ENCODE measurements at places on chromosomes 13 and 19. TPM values are rescaled to one million over a fixed set of nuclear protein-coding genes. Genes with fewer than 3 reads are reported as not detected.
A peak's percentile ranks its signal among the peaks of the same experiment; 100 is the strongest.

The NLRP11 gene
- total RNA-seq = not detected

The TEX29 gene
- total RNA-seq = not detected

The ZNF723 gene
- total RNA-seq = not detected

DNA sequence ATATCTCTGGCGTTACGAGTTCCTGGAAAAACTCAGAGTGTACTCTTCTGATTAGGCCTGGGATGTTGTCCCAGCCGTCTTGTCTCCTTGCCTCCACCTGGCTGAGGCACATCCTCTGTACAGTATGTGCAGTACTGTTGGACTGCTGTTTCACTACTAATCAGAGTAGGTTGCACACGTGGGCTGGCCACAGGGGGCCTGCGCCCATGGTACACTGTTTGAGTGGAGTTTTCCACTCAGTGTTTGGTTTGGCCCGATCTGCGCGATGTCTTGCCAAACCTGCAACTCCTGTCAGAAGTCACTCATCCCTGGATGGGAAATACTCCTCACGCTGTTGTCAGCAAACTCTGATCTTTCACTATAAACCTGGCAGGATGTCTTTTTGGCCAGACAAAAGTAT lies 189.6 kb upstream of the CSNK1A1L start:
- no peak for DNase-seq
- no peaks in the 10 kb centered on the region for H3K4me1 ChIP-seq
- peak overlapping the region; percentile 43 for H3K27ac ChIP-seq
- H3K27me3 ChIP-seq = no peaks in the 10 kb centered on the region
- no peak overlapping the region for H3K4me3 ChIP-seq

DNA sequence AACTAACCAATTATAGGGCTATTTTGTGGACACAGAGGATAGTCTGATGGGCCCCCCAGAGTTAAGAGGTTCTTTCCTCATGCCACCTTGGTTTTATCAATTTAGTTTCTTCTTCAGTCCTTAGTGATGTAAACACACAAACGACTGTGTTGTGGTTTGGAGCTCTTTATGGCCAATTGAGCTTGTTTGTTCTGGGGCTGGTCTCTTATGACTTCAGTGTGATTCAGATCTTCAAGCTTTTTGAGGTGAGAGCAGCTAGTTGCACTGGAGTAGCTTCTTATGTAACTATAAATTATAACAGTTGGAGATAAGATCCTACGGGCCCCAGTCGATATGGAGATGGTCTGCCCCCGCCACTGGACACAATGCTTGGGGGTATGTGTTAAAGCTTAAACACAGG lies 22.0 kb upstream of the GJB6 start:
- H3K36me3 ChIP-seq = no peaks in the 10 kb centered on the region
- H3K4me3 ChIP-seq = no peak overlapping the region
- no peaks in the 10 kb centered on the region for H3K27me3 ChIP-seq
- H3K27ac ChIP-seq = no peak overlapping the region
- no peaks in the 10 kb centered on the region for H3K4me1 ChIP-seq

- H3K4me1 ChIP-seq = no peaks in the 10 kb centered on the region
- H3K27me3 ChIP-seq = no peaks in the 10 kb centered on the region
- H3K27ac ChIP-seq = no peak overlapping the region
- no peaks in the 10 kb centered on the region for H3K36me3 ChIP-seq
Measured at GRCh38 chr13:51714663-51715168, 89.2 kb downstream of the DHRS12 start.

- H3K4me3 ChIP-seq = no peak overlapping the region
- H3K27me3 ChIP-seq = no peaks in the 10 kb centered on the region
- peaks cover 11% of the 10 kb centered on the region for H3K4me1 ChIP-seq
- no peak for DNase-seq
Measured at GRCh38 chr13:41746259-41746658, 214.7 kb downstream of the VWA8 start.

GRCh38 chr19:29741776-29742175 lies 26.7 kb upstream of the C19orf12 start:
- no peaks in the 10 kb centered on the region for H3K4me1 ChIP-seq
- H3K36me3 ChIP-seq = no peaks in the 10 kb centered on the region
- H3K27ac ChIP-seq = no peak overlapping the region
- no peak for DNase-seq

GRCh38 chr13:59299584-59299983 lies 864.1 kb downstream of the DIAPH3 start:
- no peaks in the 10 kb centered on the region for H3K4me1 ChIP-seq
- no peak for DNase-seq
- no peaks in the 10 kb centered on the region for H3K36me3 ChIP-seq
- no peak overlapping the region for H3K27ac ChIP-seq
- no peaks in the 10 kb centered on the region for H3K27me3 ChIP-seq

DNA sequence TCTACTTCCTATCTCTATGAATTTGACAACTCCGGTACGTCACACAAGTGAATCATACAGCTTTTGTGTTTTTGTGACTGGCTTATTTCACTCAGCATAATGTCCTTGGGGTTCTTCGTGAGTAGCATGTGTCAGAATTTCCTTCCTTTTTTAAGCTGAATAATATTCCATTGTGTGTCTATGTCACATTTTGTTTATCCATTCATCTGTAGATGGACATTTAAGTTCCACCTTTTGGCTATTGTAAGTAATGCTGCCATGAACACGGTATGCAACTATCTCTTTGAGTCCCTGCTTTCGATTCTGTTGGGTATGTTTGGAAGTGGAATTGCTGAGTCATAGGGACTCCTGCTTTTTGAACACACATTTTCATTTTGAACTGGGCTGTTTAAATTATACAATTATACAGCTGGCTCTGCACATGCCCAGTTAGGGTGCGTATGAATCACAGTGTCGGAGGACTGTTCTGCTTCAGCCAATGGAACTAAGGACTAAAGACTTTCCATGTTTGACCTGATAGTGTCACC lies 43.0 kb upstream of the C13orf42 start:
- no peaks in the 10 kb centered on the region for H3K4me1 ChIP-seq
- peaks cover 3% of the 10 kb centered on the region for H3K27me3 ChIP-seq
- H3K36me3 ChIP-seq = no peaks in the 10 kb centered on the region
- no peak overlapping the region for H3K27ac ChIP-seq
- no peak for DNase-seq

DNA sequence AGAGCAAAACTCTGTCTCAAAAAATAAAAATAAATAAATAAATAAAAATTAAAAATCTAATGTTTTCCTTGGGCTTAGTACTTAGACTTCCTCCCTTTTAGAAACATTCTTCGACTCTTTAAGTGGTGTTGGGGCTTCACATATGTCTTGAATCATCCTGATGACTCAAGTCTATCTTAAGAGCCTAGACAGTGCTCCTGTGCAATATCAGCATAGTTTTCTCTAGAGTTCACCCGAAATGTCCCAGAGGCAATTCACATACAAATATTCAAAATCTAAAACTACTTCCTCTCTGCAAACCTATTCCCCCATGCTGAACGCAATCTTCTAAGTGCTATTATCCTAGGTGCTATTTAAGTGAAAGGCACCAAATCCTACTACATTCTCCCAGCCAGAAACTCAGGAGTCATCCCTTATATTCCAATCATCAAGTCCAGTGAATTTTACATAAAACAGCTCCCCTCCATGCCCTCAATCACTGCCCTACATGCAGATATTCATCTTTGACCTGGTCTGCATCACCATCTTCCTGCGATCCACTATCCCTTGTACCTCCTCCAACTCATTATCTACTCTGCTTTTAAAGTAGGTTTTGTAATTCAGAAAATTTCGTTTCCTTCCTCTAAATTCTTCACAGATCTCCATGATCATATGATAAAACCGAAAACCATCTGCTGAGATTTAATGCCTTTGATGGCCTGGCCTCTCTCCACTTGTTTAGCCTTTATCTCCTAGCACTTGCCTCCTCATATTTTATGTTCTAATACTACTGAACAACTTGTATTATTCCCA lies 102.7 kb downstream of the ELF1 start:
- H3K27me3 ChIP-seq = no peaks in the 10 kb centered on the region
- no peak overlapping the region for H3K27ac ChIP-seq
- peaks cover 9% of the 10 kb centered on the region for H3K4me1 ChIP-seq
- H3K4me3 ChIP-seq = no peak overlapping the region

DNA sequence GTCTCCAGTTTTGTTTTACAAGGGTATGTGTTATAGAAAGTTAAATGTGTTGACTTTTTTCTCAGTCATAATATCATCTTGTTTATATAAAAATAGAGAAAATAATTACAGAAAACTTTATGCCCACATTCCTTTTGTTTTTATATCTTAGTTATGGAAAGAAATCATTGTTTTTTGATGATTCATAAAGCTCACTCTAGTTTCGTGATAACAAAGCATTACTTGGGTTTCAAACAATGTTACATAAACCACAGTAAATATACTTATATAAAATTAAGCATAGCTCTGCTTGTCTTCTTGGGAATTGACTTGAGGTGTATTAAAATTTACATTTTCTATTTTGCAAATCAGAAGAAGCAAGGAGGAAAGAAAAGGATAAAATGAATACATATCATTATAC lies 111.8 kb downstream of the SGCG start:
- no peak overlapping the region for H3K27ac ChIP-seq
- H3K4me3 ChIP-seq = no peak overlapping the region
- H3K27me3 ChIP-seq = no peaks in the 10 kb centered on the region
- H3K4me1 ChIP-seq = peaks cover 12% of the 10 kb centered on the region
- peaks cover 17% of the 10 kb centered on the region for H3K36me3 ChIP-seq

- no peaks in the 10 kb centered on the region for H3K36me3 ChIP-seq
- peaks cover 3% of the 10 kb centered on the region for H3K4me1 ChIP-seq
- H3K27me3 ChIP-seq = no peaks in the 10 kb centered on the region
- no peak overlapping the region for H3K4me3 ChIP-seq
- DNase-seq = peak; percentile 18
Measured at GRCh38 chr13:39144941-39145533, 106.8 kb downstream of the NHLRC3 start.
